ENCODE measurements at places on chromosomes 6 and 20.
A peak's percentile ranks its signal among the peaks of the same experiment; 100 is the strongest.

- no peak for DNase-seq
These were observed 6.1 kb upstream of the PKIG start for GRCh38 chr20:44576297-44576696.

GRCh38 chr6:33279971-33280511 is 3.1 kb downstream of the B3GALT4 start:
- DNase-seq: peak; percentile 54

- DNase-seq: peak; percentile 50
These were observed 37.4 kb upstream of the FAM83C start for GRCh38 chr20:35329435-35330139.

GRCh38 chr6:20715135-20715806 is 181.0 kb downstream of the CDKAL1 start:
- no peak for DNase-seq
